ENCODE measurements at places on chromosomes 12 and 14.

- DNase-seq = no peak
Measured at GRCh38 chr12:27422697-27423096, 23.8 kb upstream of the SMCO2 start.

DNA sequence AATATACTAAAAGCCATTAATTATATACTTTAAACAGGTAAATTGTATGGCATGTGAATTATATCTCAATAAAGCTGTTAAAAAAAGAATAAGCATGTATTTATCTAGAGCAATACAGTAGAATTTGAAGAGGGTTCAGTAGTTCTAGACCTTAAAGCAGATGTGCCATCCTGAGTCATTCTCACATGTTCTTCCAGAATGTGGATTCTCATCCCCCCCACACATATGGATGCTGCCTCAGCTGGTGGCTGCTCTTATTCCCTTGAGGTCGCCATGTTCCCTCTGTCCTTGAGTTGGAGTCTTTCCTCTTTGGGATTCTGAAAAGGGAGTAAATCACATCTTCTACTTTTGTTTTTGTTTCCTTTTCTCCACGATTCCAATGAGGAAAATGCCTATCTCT, 321.3 kb downstream of the AEBP2 start:
- no peak for DNase-seq

DNA sequence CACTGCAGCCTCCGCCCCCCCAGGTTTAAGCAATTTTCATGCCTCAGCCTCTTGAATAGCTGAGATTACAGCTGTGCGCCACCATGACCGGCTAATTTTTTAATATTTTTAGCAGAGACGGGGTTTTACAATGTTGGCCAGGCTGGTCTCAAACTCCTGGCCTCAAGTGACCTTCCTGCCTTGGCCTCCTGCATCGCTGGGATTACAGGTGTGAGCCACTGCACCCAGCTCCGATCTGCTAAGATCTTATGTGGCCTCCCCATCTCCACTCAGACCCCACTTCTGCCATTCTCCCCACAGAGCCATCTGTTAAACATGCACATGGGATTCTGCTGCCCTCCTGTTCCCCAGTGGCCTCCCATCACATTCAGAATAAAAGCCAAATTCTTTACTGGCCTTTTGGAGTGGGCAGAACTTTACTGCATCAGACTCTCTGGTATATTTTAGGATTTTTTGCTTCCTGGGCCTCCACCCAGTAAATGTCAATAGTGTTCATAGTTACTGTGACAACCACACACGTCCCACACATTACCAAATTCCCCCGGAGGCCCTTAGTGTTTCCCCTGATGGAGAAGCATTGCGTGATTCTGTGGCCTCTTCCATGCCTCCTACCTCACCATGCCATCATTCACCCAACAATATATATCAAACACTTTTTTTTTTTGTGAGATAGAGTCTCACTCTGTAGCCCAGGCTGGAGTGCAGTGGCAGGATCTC, 96.3 kb downstream of the PTPN11 start:
- peak; percentile 30 for DNase-seq

GRCh38 chr12:131153956-131154355, 200.2 kb downstream of the ADGRD1 start:
- DNase-seq = peak; percentile 32

DNA sequence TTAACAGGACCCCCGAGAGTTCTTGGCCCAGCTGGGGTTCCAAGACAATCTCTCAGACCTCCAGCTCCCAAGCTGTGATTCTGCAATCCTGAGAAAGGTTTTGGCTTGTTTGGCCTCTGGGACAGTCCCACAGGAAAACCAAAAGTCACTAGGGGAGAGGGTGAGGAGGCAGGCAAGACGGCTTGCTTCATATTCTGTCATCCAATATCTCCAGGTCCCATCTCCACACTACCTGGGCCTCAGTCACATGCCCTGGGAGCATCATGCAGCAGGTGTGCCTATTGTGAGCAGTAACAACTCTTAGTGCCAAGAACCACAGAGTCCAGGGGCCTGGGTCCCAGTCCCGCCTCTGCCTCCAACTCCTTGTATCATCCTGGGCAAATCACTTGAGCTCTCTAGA, 1.7 kb downstream of the KRT79 start:
- DNase-seq = no peak

DNA sequence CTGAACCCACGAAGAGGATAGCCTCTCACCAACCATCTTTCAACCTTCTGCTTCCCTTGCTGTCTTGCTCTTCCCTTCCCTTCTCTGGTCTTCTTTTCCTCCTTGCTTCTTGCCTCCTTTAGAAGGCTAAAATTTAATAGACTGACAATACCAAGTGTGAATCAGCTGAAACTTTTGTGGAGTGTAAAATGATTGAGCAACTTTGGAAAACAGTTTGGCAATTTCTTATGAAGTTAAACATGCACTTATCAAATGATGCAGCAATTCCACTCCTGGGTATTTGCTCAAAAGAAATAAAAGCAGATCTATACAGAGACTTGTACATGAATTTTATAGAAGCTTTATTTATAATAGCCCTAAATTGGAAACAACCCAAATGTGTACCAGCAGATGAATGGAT, 3.3 kb upstream of the KRT86 start:
- no peak for DNase-seq

DNA sequence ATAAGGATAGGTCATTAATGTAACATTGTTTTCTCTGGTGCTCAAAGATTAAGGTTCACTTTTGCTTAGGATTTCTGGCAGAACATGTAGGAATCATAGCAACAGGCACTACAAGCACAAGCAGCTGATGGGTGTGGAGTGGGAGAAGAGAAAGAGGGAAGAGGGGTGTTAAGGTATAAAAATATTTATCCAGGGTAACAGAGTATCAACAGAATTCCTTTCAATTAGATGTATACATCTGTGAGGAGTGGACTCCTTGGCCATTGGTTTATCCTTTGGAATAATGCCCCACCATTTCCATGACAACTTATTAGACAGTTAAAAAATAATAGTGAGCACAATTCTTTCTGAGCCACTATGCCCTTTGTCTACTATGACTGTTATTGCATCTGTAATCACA, 388.3 kb upstream of the DDHD1 start:
- no peak for DNase-seq

- DNase-seq = no peak
Measured at GRCh38 chr14:104641753-104642539, 37.4 kb upstream of the TMEM179 start.

DNA sequence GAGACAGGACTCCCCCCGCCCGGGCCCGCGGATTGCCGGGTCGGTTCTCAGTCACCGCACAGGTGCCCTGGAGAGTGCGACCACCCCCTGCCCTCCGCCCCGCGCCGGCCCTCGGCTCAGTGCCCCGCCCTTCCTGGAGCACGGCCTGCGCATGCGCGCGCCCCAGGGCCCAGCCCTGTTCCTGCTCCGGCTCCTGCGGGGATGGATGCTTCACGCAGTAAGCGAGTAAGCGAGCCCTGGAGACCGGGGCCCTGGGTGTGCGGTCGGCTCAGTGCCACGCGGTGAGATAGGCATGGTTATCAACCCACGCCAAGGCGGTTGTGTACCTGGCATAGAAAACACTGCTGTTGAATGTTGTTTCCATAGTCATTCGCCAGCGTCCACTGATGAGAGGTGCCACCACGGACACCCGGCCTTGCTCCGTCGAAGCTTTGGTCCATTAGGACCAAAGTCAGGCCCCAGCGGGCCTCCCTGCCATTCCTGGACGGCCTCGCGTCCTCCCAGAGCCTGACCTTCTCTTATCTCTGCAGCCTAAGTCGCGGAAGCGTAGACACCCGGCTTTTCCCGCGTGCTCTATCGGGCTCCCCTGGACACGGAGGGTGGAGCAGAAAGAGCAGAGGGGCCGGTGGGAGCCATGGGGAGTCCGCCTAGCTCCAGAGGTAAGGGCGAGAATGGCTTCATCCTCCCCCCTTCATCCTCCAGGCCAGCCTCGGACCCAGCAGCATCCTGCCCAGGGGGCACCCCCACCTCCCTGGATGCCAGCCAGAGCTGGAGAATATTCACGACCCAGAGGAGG, 90.6 kb downstream of the PAPOLA start:
- DNase-seq = peak; percentile 88

GRCh38 chr14:35167496-35167895, 45.1 kb downstream of the PRORP start:
- no peak for DNase-seq

- no peak for DNase-seq
Measured at GRCh38 chr14:78491048-78491447, 320.9 kb downstream of the NRXN3 start.
